ENCODE measurements at places on chromosomes 4 and X. TPM values are rescaled to one million over a fixed set of nuclear protein-coding genes. Genes with fewer than 3 reads are reported as not detected.

TCEAL1 gene
- total RNA-seq: 54.0 TPM

GRCh38 chr4:82373486-82373815, 340 bp downstream of the HNRNPD start:
- DNase-seq: no peak

DNA sequence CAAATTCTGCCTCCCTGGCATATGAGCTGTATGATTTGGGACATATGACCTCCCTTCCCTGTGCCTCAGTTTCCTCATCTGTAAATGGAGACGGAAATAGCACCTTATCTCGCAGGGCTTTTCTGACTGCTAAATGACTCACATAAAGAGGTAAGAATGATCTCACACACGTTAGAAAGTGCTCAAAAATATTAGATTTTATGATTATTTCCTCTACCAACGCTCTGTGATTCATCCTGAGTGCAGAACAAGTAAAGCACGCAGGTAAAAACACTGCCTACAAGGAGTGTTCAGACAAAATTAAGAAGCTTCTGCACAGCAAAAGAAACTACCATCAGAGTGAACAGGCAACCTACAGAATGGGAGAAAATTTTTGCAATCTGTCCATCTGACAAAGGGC, 21.1 kb downstream of the ACSL1 start:
- DNase-seq: no peak

GRCh38 chrX:124211312-124211942, 121.0 kb upstream of the TEX13D start:
- DNase-seq: peak; percentile 9

- no peak for DNase-seq
Observed at GRCh38 chr4:60657041-60657440, 543.1 kb upstream of the ADGRL3 start.

- no peak for DNase-seq
Observed at GRCh38 chr4:26051240-26051639, 137.2 kb downstream of the SMIM20 start.

DNA sequence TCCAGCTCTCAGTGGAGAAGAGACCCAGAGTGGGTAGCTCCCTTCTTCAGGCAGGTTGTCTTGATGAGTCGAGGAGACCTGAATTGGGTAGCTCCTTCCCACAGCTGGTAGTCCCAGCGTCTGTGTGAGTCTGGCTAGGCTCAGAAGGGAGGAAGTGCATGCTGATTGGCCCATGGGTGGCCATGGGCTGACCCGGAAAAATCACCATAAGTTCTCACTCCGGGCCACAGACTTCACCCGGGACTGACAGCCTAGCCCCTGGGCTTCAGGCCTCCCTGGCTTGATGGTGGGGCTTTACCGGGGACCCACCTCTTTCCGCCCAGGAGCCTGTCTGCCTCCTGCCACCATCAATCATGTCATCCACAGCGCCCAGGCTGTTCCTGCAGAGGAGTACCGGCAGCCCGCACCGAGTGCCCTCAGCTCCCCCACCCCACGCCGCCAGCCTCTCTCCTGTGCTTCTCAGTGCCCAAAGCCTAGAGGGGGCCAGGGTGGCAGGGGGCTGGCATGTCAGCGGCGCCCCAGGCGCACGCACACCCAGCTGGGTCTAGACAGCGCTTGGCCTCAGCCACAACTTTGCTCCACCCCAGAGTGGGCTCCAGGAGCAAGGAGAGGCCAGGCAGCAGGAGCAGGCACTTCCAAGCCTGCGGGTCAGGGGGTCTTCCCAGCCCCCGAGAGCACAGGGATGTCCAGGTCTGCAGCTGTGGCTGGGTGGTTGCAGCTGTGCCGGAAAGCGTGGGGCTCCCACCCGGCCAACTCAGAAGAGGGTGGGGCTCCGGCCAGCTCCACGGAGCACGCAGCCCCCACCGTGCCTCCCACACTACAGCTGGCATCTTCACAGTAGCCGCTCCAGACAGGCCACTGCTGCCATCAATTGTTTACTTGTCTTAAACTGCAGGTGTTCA, 16.1 kb upstream of the SAT1 start:
- DNase-seq: no peak

ANKRD50 gene
- total RNA-seq: 16.3 TPM

DNA sequence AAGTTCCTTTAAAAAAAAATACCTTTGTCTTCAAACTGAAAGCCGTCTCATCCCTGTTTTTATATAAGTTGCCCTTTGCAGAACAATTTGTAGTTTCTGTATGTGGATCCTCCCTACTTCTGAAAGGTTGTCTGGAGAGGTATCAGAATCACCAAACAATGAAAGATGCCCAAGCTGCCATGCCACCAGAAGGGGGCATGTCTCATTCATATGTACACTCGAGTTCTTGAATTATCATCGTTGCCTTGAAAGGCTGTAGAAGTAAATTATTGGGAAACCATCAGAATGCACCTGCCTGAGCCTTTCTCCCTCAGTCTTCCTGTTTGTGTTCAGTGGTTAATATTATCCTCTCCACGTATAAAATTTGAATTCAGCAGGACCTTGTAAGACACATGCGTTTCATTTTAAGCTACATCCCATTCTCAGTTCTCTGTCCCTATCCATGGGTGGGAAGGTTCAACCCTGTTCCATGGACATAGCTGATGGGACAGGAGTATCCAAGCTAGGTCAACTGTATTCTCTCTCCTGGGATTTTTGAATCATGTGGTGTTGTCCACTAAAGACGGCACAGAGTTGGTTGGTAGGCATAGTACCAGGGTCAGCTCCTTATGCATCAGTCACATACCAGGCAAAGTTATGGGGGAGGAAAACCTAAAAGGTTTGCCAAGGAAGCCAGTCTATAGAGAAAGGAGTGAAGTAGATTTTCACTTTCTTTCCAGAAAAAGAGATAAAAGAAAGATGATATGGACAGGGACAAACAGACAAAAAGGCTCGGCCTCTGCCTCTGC, 24.0 kb downstream of the GALNT7 start:
- DNase-seq: peak; percentile 51

CCDC120 gene
- total RNA-seq: not detected

CSAG3 gene
- total RNA-seq: not detected

LGI2 gene
- not detected for total RNA-seq

DNA sequence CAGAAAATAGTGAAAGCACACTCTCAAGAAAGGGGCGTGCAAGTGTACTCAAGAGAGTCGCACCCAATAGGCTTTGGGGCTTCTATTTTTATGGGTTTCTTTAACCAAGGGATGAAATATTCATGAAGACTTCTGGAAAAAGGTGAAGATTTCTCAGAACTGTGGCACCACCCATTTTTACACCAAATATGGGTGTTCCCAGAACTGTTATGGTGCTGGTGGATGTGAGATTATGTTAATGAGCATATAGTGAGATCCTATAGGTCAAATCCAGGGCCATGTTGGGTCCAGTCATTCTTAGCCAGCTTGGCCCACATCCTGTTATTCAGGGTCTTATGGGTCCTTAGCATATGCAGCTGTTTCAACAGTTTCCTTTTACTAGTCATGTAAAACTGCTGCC, 61.0 kb upstream of the SMIM10 start:
- DNase-seq: peak; percentile 53

DNA sequence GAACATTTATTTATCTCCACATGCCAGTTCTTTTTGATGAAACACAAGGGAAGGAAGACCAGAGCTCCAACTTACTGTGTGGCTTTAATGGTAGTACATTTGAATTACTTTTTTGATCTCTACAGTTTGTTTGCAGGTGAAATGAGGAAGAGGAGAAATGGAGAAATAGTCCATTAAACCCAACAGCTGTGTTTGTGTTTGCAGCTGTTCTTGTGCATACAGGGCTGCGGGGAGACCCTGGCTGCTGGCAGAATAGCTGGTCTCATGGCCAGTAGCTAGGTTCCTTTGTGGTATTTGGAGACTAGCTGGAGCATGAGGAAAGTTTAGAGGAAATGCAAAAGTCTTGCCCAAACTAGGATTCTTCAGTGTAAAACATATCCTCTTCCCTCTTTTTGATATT, 374.8 kb downstream of the GPAT3 start:
- DNase-seq: peak; percentile 74

CHIC1 gene
- 11.5 TPM for total RNA-seq

Data from LHCN-M2 (cell line).